ENCODE measurements at places on chromosomes 7 and 10.

DNA sequence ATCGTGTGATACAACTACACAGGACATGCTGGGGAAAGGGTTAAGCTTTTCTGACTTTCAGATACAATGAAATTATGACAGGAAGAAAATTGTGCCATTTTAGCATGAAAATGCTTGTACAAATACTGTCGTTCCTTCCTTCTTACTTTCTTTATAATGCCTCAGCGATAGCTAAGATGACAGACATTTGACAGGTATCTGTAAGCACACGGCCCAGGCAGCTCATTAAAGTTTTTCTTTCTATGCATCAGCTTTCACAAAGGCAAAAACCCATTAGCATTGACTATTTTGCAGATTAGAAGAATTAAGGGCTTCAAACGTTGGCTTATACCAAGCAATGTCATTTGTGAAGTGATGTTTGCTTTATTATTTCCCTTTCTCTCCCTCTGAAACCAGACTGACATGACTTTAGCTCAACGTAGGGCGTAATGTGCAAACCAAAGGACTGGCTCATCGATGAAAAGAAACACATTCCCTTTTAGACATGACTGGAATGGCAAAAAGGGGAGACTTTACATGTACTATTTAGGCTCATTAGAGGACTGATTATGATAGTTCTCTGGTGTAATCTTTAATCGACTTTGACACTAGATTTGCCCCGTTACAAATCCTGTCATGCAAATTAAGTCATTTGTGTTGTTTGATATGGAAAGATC lies 258.4 kb upstream of the SP8 start:
- peak; percentile 7 for DNase-seq

- no peak for DNase-seq
Measured at GRCh38 chr10:5945190-5945509, 32.2 kb downstream of the IL15RA start.

DNA sequence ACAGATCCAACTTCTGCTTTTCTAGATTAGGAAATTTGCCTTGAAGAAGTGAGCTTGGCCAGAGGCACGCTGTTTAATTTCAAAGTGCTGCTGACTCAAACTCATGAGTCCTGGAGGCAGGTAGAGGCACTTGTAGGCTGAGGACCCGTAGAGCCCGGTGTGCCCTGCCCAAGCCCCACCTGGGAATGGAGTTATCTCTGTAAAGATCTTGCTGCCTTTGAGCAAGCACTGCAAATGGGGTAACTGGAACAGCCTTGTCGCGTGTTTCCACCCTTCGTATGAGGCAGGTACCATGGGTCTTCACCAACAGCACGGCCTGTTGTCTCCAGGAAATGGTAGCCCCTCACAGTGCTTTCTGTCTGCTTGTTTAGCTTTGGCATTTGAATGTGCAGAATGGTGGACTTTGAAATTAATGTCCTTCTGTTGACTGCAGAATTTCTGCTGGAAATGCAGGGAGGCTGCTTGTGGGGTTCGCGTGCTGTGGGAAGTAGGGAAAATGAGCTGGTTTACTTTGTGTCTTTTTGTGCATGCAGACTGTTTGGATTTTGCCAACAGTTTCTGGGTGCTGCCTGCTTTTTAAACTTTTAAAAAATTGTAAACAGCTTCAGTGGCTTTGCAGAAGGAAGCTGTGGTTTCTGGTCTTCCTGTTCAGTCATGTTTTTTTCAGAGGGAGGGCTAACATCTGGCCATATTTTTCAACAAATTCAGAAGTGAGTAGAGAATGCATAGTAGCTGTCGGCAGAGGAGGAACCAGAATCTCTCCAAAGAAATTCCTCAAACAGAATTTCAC lies 27.2 kb downstream of the CCM2 start:
- DNase-seq = no peak

DNA sequence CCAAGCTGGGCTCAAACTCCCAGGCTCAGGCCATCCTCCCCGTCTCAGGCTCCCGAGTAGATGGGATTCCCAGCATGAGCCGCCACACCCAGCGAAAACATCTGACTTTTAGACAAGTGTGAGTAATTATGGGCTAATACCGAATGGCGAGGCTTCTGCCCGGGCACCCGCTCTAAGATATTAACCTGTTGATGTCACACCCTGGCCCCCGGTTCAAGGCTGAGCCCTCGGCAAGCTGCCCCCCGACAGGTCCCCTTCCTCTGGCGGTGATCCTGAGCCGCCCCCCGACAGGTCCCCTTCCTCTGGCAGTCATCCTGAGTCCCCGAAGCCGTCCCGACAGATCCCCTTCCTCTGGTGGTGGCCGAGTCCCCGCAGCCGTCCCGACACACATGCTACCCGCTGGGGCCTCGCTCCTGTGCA lies 5.2 kb downstream of the PSMG3 start:
- no peak for DNase-seq

- DNase-seq = no peak
Measured at GRCh38 chr10:6017781-6018354, 40.5 kb upstream of the IL15RA start.

DNA sequence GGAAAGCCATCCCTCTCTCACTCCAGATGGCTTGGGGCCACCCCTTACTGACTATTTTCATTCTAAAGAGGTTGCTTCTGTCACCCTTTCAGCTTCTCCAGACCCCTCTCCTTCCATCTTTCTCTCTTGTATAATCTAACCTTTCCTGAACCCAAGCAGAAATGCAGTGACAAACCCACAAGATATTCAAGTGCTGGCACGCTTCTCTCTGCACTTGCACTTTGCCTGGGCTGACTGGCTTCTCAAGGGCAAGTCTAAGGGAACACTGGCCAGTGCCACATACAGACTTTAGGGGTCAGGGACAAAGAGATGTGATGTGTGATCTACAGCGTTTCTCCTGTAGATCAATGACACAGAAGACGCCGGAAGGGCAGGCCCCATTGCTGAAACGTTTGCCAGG lies 150.4 kb upstream of the LANCL2 start:
- DNase-seq = no peak

GRCh38 chr10:110056822-110057221 lies 49.0 kb downstream of the ADD3 start:
- no peak for DNase-seq

DNA sequence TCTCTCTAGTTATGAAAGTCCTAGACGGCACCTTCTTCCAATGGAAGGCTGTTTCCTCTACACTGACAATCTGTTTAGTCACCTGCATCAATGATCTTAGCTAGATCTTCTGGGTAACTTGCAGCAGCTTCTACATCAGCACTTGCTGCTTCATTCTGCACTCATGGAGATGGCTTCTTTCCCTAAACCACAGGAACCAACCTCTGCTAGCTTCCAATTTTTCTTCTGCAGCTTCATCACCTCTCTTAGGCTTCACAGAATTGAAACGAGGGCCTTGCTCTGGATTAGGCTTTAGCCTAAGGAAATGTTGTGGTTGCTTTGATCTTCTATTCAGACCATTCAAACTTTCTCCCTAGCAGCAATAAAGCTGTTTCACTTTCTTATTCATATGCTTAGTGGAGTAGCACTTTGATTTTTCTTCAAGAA lies 24.6 kb downstream of the NAMPT start:
- no peak for DNase-seq

Data from NCI-H82 (cell line).